ENCODE measurements at places on chromosomes 1 and 21. TPM values are rescaled to one million over a fixed set of nuclear protein-coding genes. Genes with fewer than 3 reads are reported as not detected.

Gene OR10Z1
- total RNA-seq = not detected

Gene GPA33
- total RNA-seq = 0.11 TPM

Gene CAPZB
- total RNA-seq = 371 TPM

Gene ZBTB40
- total RNA-seq = 19.3 TPM

DNA sequence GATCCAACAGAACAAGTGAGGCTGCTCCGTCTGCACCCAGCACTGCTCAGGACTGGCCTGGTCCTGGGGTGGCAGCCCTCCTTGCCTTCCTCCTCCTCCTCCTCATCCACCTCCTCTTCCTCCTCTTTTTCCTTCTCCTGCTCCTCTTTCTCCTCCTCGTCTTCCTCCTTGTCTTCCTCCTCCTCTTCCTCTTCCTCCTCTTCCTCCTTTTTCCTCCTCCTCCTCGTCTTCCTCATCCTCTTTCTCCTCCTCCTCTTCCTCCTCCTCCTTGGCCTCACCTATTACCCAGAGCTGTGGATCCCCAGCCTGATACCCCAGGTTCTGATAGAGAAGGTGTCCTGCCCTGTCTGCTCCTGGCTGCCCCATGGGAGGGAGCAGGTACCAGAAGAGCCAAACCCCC lies 16.6 kb upstream of the MFN2 start:
- H3K4me3 ChIP-seq = no peak overlapping the region
- peaks cover 8% of the 10 kb centered on the region for H3K36me3 ChIP-seq
- H3K4me1 ChIP-seq = no peaks in the 10 kb centered on the region
- H3K27ac ChIP-seq = no peak overlapping the region

DNA sequence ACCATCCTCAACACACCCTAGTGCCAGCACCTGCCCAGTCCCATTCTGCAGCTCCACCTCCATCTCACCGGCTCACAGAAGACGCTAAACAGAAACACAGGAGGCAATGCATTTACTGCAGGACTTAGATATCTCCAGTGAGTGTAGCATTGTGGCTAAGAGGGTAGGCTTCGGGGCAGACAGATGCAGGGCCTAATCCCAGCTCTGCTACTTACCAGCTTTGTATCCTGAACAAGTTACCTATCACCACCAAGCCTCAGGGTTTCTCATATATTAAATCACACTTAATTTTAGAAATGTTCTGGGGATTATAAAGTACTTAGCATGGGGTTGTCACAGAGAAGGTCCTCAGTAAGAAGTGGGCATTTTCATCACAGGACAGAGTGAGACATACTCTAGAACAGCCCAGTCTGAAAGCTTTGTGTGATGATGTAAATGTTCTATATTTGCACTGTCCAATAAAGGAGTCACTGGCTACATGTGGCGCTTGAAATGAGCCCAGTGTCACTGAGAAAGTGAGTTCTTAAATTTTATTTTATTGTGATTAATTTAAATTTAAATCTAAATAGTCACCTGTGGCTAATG lies 149.3 kb upstream of the C8B start:
- no peaks in the 10 kb centered on the region for H3K36me3 ChIP-seq
- H3K4me1 ChIP-seq = peaks cover 3% of the 10 kb centered on the region
- no peak overlapping the region for H3K27ac ChIP-seq
- no peak for DNase-seq

- H3K27ac ChIP-seq = no peak overlapping the region
- H3K4me3 ChIP-seq = no peak overlapping the region
- H3K27me3 ChIP-seq = no peaks in the 10 kb centered on the region
- no peaks in the 10 kb centered on the region for H3K4me1 ChIP-seq
- H3K36me3 ChIP-seq = no peaks in the 10 kb centered on the region
- DNase-seq = no peak
Measured at GRCh38 chr1:74423471-74423870, 88.9 kb downstream of the LRRC53 start.

DNA sequence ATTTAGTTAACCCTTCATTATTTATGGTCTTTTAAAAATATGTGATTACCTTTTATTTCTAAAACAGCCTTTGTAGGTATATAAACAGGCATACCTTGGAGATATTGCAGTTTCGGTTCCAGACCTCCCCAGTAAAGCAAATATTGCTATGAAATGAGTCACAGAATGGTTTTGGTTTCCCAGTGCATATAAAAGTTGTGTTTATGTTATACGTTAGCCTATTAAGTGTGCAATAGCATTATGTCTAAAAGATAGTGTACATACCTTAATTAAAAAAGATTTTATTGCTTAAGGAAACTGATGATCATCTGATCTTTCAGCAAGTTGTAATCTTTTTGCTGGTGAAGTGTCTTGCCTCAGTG lies 44.1 kb downstream of the XCL2 start:
- DNase-seq = no peak
- H3K4me3 ChIP-seq = no peak overlapping the region
- no peak overlapping the region for H3K27ac ChIP-seq
- no peaks in the 10 kb centered on the region for H3K36me3 ChIP-seq

GRCh38 chr1:99992044-99992722 lies 22.4 kb downstream of the SLC35A3 start:
- H3K36me3 ChIP-seq = no peaks in the 10 kb centered on the region
- H3K4me1 ChIP-seq = no peaks in the 10 kb centered on the region
- H3K4me3 ChIP-seq = no peak overlapping the region
- H3K27me3 ChIP-seq = no peaks in the 10 kb centered on the region
- no peak for DNase-seq
- no peak overlapping the region for H3K27ac ChIP-seq

- H3K27ac ChIP-seq = no peak overlapping the region
- H3K4me3 ChIP-seq = no peak overlapping the region
- DNase-seq = no peak
- H3K36me3 ChIP-seq = peaks cover 6% of the 10 kb centered on the region
- H3K4me1 ChIP-seq = peaks cover 11% of the 10 kb centered on the region
Measured at GRCh38 chr1:116958977-116959376, 42.6 kb upstream of the CD101 start.

GRCh38 chr21:43973634-43973955 lies 38.5 kb upstream of the TRAPPC10 start:
- no peaks in the 10 kb centered on the region for H3K4me1 ChIP-seq
- H3K36me3 ChIP-seq = no peaks in the 10 kb centered on the region
- no peak for DNase-seq
- H3K27me3 ChIP-seq = no peaks in the 10 kb centered on the region
- H3K4me3 ChIP-seq = no peak overlapping the region

- H3K27me3 ChIP-seq = no peaks in the 10 kb centered on the region
- H3K27ac ChIP-seq = no peak overlapping the region
- H3K36me3 ChIP-seq = no peaks in the 10 kb centered on the region
- H3K4me3 ChIP-seq = no peak overlapping the region
Measured at GRCh38 chr1:244224487-244225430, 173.7 kb downstream of the ZBTB18 start.

GRCh38 chr21:15730484-15731242 lies 881 bp downstream of the USP25 start:
- peak overlapping the region; percentile 94 for H3K4me3 ChIP-seq
- H3K36me3 ChIP-seq = no peaks in the 10 kb centered on the region
- DNase-seq = no peak
- H3K27me3 ChIP-seq = no peaks in the 10 kb centered on the region
- peak overlapping the region; percentile 80 for H3K27ac ChIP-seq
- no peaks in the 10 kb centered on the region for H3K4me1 ChIP-seq

DNA sequence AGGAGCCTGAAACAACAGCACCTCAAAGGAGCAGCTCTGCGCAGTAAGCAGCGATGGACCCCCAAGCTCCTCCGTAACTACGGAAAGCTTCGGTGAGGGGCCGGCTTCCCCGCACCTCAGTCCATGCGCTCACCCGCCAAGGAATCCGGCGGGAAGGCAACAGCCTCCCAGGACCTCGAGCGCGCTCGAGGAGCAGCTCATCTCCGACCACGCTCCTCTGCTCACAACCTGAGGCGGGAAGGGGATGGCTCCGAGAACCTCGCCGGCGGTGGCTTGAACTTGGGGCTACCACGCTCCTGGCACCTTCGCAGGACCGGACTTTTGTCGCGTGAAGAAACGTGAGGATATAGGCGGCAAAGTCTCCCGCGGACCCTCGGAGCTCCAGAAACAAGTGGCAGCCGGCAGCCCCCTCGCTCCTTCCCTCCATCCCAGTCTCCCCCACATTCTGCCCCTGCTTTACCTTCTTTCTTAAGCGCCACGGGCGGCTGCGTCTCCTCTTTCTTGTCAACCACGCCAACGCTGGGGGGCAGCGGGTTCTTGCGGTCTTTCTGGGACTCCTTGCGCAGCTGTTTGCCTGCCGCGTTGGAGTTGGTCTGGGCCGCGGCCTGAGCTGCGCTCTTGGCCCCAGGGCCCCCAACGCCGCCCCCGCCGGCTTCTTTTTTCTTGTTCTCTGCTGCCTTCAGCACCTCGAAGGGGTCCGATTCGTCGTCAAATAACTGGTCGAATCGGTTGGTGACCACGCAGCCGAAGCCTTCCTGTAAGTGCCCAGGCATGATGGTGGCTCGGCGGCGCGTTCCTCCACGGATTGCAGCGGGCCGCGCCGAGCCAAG lies 459 bp downstream of the SERBP1 start:
- peak overlapping the region; percentile 98 for H3K4me3 ChIP-seq
- no peaks in the 10 kb centered on the region for H3K4me1 ChIP-seq
- no peaks in the 10 kb centered on the region for H3K27me3 ChIP-seq
- peaks cover 4% of the 10 kb centered on the region for H3K36me3 ChIP-seq
- no peak for DNase-seq

DNA sequence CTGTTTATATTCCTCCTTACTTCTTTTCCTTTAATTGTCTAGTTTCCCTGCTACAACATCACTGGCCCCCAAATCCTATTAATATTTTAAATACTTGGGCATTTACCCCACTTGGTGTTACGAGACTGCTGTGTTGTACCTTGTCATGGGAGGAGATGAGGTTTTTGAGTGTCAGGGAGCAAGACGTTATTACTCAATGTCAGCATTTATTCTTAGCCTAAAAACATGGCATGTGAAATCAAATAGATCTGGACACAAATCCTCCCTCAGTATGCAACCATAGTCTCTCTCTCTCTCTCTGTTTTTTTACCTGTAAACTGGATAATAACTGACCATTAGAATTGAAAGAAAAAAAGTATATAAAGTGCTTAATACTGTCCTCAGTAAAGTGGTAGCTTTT lies 4.6 kb downstream of the LRRC8B start:
- peaks cover 6% of the 10 kb centered on the region for H3K4me1 ChIP-seq
- H3K27ac ChIP-seq = no peak overlapping the region

- peaks cover 6% of the 10 kb centered on the region for H3K4me1 ChIP-seq
- no peak for DNase-seq
- H3K27ac ChIP-seq = no peak overlapping the region
- H3K4me3 ChIP-seq = no peak overlapping the region
- no peaks in the 10 kb centered on the region for H3K27me3 ChIP-seq
- no peaks in the 10 kb centered on the region for H3K36me3 ChIP-seq
Measured at GRCh38 chr1:243712941-243713340, 137.1 kb downstream of the AKT3 start.

DNA sequence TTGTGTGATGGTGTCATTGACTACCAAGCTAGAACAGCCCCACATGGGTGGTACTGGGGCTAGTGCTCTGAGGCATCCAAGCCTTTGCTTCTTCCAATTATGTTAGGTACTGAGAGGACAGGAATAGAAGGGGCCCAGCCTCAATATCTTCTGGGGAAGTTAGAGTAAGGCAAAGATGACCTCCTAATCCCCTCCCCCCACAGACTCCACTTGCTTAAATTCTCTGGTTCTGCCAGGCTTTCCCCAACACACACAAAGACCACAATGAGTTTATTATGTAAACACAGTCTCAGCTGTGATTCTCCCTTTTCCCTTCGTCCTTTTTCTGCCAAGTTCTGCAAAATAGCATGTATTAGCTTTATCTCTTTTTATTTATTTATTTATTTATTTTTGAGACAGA lies 3.1 kb upstream of the TACSTD2 start:
- DNase-seq = no peak
- H3K27me3 ChIP-seq = peaks cover 27% of the 10 kb centered on the region
- no peak overlapping the region for H3K27ac ChIP-seq
- no peaks in the 10 kb centered on the region for H3K4me1 ChIP-seq
- H3K4me3 ChIP-seq = no peak overlapping the region

GRCh38 chr1:109877317-109877771 lies 33.3 kb upstream of the CSF1 start:
- H3K27ac ChIP-seq = peak overlapping the region; percentile 77
- H3K4me1 ChIP-seq = peaks cover 11% of the 10 kb centered on the region
- H3K27me3 ChIP-seq = no peaks in the 10 kb centered on the region
- no peak overlapping the region for H3K4me3 ChIP-seq
- DNase-seq = peak; percentile 49

DNA sequence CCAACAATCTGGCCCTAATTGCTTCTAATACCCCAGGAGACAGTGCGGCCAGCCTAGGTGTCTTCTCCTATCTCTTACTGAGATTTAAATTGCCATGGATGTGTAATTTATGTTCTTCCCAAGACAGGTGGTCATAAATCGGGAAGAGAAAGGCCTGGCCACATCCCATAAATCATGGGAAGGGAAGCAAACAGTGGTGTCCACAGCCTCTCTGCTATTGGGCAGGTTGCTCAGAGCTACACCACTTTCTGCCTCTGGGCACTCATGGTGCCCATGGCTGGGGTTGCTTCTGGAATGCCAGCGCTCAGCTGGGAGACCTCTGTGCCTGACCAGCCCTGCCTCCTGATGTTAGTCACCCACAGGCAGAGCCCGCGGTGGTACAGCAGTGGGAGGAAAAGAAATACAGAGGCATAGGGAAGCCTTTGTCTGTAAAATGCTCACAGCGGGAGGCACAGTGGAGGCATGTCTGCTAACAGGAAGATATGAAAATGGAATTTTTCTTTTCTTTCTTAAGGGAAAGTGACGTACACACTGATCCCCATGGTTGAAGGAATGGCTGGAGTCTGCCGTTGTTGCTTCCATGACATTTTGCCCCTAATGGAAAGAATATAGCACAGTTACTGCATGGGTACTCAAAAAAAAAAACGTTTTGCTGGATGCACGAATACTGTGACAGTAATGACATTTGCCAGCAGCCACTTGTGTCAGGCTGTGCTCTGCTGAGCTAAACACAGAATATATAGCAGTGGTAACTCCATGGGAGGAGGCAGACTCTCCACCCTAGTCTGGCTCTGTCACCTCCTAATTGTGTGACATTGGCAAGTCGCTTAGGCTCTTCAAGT lies 21.9 kb downstream of the MTARC1 start:
- no peaks in the 10 kb centered on the region for H3K4me1 ChIP-seq
- peaks cover 7% of the 10 kb centered on the region for H3K36me3 ChIP-seq
- no peak overlapping the region for H3K27ac ChIP-seq
- H3K4me3 ChIP-seq = no peak overlapping the region
- H3K27me3 ChIP-seq = no peaks in the 10 kb centered on the region

GRCh38 chr21:42218836-42219605 lies at the start of gene ABCG1:
TSS of gene ABCG1 (plus strand) at chr21:42219140. CDS start at chr21:42219263, 123 bp downstream.
- H3K36me3 ChIP-seq = no peaks in the 10 kb centered on the region
- H3K27me3 ChIP-seq = peaks cover 40% of the 10 kb centered on the region
- peak within 1 kb of the TSS; percentile 59 for H3K4me3 ChIP-seq
- H3K4me1 ChIP-seq = peaks cover 3% of the 10 kb centered on the region
- H3K27ac ChIP-seq = no peak within 1 kb of the TSS
- peak; percentile 84 for DNase-seq
